Activated CD4-positive, alpha-beta T cell treated with anti-CD3 and anti-CD28 coated beads, Interleukin-2, amount 50 U/mL, for 1 hour (primary cell): ENCODE measurements at places on chromosomes 1 and 21.

DNA sequence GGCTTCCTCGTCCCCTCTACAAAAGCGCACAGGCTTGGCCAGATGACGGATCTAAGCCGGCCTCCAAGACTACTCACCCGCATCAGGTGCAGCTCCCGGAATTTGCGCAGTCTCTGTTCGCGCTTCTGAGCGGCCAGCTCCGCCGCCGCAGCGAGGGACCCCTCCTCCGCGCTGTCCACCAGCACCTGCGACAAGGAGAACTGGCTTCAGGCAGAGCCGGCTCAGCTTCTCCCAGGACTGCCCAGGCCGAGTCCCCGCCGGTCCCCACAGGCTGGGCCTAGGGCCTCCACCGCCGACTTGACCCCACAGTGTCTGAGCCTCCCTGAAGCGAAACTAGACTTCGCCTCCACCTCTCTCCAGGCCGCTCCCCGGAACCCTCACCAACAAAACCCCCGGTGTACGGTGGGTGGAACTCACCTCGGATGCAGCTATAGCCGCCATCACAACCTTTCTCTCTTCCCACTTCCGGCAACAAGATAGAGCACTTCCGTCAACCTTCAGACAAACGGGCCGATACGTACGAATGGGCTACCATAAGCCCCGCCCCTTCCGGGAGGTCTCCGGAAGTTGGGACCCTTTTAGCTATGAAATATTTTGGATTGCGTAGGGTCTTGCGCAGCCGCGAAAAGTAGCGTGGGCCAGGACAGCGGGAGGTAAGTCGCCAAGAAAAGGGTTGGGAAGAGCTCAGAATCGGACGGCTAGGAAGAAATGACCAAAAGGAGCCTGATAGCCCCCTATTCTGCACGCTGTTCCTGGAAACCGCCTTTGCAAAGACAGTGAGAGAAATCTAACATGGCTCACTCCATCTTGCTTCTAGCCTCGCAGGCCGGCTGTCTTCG is at the start of gene SYF2:
Gene SYF2, minus strand, starts transcription at position 476 of the 839 bp plus-strand sequence. Its CDS starts 35 bp downstream, at position 441.
- peak; percentile 78 for DNase-seq

- DNase-seq: no peak
These were observed 61.1 kb downstream of the FMN2 start for GRCh38 chr1:240152611-240153297.

DNA sequence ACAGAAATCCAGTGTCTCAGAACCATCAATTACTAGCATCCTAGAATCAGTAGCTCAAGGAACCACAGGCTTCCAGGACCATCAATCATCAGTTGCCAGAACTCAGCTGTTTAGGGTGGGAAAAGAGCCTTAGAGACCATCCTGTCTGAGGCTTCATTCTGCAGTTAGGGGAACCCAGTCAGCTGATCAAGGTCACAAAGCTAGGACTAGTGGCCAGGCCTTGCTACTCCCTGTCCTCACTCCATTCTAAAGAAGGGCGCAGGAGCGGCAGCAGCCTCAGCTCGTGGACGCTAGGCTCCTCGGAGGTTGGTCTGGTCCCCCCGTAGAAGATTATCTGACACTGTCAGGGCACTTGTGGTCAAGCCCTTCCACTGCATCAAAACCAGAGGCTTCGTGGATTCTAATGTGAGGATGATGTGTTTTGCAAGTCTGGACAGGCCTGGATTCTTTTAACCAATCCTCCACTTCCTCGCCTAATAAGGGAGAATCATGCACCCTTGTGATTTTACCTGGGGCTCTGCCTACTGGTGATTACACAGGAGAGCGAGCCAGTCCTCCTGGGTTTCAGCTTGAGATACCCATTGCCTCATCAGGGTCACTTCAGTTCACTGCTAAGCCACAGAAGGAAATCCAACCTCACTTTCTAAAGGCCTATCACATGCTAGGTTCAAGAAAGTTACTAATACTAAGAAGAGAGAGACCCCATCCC is 41.7 kb upstream of the IFFO2 start:
- no peak for DNase-seq

GRCh38 chr1:201946224-201946908 is at the start of gene LMOD1:
Gene LMOD1 (minus strand): TSS chr1:201946548. CDS start chr1:201946340, 208 bp downstream.
- no peak for DNase-seq

DNA sequence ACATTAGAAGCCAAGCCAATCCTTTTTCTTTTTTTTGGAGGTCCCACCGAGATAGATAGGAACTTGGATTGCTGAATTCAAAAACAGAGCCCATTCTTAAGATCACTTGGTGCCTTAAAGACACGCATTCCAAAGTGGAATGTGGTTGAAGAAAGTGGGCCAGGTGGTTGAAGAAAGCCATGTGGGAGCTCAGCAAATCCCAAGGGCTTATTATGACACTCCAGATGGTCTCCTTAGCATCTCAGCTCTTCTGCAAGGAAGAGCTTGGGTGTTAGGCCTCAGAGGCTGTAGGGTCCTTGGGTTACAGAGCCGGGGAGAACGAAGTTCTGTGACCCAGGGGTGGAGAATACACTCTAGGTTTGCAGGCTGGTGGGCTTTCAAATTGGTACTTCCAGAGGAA is 13.5 kb downstream of the TOR3A start:
- DNase-seq: no peak

GRCh38 chr1:244054924-244055263 is 3.8 kb downstream of the ZBTB18 start:
- DNase-seq: no peak

GRCh38 chr1:230696722-230697437 is 17.0 kb downstream of the AGT start:
- no peak for DNase-seq

DNA sequence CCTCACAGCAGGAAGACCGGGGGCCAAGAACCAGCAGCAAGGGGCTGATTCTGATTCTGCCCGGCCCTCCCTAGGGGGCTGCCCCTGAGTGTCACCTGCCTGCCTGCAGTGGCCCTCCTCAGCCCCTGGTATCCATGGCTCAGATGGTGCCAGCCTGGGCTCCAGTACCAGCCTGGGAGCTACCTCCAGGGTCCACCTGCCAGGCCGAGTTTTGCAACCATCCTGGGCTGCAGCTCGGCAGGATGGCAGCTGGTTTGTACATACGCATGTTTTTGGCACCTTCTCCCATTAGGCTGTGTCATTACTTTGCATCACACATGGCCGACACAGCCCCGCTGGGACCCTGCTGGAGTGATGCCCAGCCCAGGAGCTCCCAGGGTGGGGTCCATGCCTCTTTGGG is 93.3 kb upstream of the WNT4 start:
- no peak for DNase-seq

DNA sequence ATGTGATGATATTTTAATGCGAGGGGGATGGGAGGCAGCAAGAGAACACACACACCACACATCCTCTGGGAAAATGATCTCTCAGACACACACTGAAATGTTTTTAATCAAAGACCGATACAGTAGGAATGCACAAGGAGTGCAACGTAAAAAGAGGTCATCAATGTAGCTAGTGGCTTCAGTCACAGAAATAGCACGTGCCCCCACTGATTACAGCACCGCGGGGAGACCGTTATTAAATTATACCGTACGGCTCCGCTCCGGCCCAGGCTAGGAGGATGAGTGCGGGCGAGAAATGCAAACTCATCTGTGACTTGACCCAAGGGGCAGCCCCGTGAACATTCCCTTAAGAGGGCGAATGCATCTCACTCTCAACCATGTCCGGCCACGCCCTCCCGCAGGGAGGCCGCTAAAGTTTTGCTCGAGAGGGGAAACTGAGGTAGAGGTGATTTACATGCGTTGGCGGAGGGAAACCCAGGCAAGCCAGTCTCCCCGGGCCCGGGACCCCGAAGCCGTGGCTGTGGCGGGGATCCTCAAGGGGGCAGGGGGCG is 552 bp downstream of the UBR4 start:
- DNase-seq: no peak

DNA sequence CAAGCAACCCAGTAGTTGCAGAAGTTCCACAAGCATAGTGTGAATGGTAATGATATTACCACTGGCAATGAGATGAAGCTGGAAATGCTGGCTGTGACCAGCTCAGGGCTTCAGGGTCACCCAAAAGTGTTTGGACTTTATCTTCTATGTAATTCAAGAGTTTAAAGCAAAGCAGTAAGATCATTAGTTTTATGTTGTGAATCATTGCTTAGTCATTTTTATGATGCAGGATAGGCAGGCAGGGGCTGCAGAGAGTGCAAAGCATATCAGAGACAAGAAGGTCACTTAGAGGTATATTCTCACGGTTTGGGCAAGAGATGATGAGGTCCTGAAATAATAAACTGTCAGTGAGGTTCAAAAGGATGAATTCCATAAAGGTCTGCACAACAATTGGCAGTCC is 147.4 kb downstream of the OLFM3 start:
- no peak for DNase-seq
